CD14-positive monocyte (primary cell): ENCODE measurements at places on chromosomes 11 and 22. TPM values are rescaled to one million over a fixed set of nuclear protein-coding genes. Genes with fewer than 3 reads are reported as not detected.

GRCh38 chr22:48574776-48575617, 1252.7 kb downstream of the BRD1 start:
- no peaks in the 10 kb centered on the region for H3K36me3 ChIP-seq
- H3K27me3 ChIP-seq: peaks cover 24% of the 10 kb centered on the region
- no peak for DNase-seq
- no peak overlapping the region for H3K4me3 ChIP-seq

GRCh38 chr11:1783725-1784529, 20.2 kb upstream of the CTSD start:
- DNase-seq: peak; percentile 10
- peaks cover 80% of the 10 kb centered on the region for H3K4me1 ChIP-seq
- no peaks in the 10 kb centered on the region for H3K36me3 ChIP-seq
- H3K27ac ChIP-seq: peak overlapping the region; percentile 99
- H3K4me3 ChIP-seq: no peak overlapping the region

DNA sequence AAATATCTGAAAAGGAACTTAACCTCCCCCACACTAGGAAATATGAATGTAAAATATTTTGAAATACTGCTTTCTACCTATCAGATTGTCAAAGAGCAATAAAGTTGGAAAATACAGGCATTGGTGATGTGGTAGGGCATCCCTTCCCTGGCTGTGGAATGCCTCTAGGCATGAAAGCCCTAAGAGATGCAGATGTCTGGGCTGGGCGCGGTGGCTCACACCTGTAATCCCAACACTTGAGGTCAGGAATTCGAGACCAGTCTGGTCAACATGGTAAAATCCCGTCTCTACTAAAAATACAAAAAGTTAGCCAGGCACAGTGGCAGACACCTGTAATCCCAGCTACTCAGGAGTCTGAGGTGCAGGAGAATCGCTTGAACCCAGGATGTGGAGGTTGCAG, 22.0 kb downstream of the ARAP1 start:
- H3K27ac ChIP-seq: peak overlapping the region; percentile 77
- H3K4me3 ChIP-seq: no peak overlapping the region
- H3K36me3 ChIP-seq: peaks cover 89% of the 10 kb centered on the region
- H3K27me3 ChIP-seq: no peaks in the 10 kb centered on the region
- H3K4me1 ChIP-seq: peaks cover 95% of the 10 kb centered on the region

DNA sequence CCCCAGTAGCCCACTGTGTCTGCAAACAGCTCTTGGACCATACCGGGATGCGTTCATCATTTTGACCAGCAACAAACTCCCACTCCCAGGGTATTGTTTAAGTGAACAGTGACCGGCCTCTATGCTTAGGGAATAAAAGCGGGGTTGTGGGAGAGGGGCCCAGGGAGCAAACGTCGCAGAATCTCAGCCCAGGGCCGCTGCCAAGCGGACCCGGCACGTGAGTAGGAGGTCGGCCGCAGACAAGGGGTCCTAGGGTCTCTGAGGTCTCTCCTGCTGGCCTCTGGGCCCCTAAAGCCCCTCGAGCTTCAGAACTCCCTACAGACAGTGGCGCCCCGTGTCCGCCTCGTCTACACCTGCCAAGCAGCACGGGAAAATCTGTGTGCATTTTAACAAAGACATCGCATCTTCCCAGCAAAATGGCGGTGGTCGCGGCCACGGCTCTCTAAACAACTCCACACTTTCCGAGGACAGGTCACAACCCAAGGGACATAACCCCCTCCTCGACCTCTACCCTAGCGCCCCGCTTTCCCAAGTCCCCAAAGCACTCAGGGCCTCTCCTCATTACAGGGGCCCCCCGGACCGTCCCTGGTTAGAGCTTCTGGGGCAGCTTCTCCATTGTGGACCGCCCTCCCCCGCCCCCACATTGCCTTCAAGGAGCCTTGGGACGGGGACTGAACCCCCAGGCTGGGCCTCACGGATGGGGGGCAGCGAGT, 3.9 kb upstream of the GCAT start:
- H3K27ac ChIP-seq: no peak overlapping the region
- peaks cover 60% of the 10 kb centered on the region for H3K4me1 ChIP-seq
- peak overlapping the region; percentile 79 for H3K4me3 ChIP-seq

- H3K27ac ChIP-seq: no peak overlapping the region
- no peaks in the 10 kb centered on the region for H3K36me3 ChIP-seq
- H3K4me3 ChIP-seq: no peak overlapping the region
- peaks cover 32% of the 10 kb centered on the region for H3K4me1 ChIP-seq
Observed at GRCh38 chr22:38208551-38208968, 6.8 kb downstream of the MAFF start.

DNA sequence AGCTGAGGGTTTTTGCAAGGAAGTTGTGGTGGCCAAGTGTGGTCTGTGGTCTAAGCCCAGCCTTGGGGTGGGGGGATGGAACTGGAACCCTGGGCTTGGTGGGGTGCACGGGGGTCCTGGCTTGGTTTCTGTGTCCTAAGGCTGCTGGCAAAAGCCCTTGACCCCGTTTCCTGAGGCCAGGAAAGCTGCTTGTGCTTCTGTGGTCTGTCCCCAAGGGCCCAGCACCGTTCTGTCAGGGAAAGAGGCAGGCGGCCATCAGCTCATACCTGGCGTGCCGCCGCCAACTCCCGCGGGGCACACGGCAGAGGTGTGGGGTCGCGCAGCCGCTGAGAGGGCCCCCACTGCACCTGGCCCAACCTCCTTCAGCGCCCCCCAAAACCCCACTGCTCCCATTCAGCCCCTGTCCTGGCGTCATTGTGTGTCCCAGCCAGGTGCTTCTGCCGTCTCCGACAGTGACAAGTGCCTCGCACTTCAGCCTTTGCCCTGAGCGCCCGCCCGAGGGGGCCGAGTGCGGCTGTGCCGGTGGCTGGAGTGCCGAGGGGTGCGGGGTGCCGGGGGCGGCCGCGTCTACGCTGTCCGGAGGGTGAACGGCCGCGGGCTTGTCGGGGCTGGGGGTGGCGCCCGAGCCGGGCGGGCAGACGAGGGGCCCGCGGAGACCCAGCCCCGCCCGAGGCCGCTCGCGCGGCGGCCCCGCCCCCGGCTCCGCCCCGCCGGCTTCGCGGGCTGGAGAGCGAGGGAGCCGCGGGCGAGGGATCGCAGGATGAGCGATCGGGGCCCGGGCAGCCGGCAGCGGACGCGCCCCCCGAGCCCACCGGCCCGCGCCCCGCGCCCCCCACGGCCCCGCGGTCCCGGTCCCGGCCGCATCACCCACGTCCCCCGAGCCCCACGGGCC, at the start of gene CNIH2:
CNIH2 (plus strand) TSS at position 705 of the 892 bp plus-strand sequence. CDS start 282 bp downstream, outside the sequence.
- H3K27me3 ChIP-seq: peaks cover 23% of the 10 kb centered on the region
- DNase-seq: no peak
- H3K4me1 ChIP-seq: peaks cover 7% of the 10 kb centered on the region
- H3K4me3 ChIP-seq: peak within 1 kb of the TSS; percentile 46
- H3K36me3 ChIP-seq: peaks cover 38% of the 10 kb centered on the region

GRCh38 chr11:130359419-130359818, 44.7 kb upstream of the ZBTB44 start:
- no peaks in the 10 kb centered on the region for H3K4me1 ChIP-seq
- no peaks in the 10 kb centered on the region for H3K36me3 ChIP-seq
- no peak overlapping the region for H3K27ac ChIP-seq

DNA sequence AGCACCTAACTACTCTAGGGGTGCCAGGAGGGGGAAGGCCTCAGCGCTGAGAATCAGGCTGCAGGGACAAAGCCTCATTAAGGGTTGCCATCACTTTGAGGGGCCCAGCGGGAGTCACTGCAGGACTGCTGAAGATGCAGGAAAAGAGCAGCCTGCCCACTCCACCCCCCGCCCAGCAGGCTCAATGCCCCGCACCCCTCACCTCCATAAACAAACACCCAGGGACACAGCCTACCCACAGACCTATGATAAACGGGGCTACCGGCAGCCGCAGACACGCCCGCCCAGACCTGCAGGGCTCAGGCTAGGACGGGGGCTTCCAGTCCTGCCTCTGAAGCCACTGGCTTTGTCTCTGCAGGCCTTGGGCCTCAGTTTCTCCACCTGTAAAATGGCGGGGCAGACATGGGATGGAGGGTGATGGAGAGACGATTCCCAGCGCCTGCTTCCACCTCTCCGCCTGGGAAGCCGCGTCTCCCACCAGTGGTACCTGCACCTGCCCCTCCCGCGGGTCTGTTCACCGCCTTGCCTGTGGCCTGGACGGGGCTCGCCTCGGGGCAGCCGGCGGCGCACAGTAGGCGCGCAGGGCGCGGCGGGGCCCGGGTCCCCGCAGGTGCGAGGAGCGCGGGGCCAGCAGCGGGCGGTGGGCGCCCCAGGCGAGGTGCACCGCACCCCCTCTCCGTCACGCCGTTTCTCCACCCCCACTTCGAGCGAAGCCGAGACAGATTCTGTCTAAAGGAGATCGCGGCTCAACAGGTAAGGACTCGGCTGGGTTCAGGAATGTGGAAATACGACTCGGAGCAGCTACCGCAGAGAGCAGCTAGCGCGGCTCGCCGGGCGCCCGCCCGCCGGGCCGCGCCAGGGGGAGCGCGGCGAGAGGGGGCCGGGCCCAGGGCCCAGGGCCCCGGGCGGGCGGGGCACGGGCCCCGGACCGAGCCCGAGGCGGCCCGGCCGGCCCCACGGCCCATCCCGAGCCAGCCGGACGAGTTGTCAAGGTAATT, 1.5 kb downstream of the WNT7B start:
- no peaks in the 10 kb centered on the region for H3K36me3 ChIP-seq
- DNase-seq: no peak
- peaks cover 15% of the 10 kb centered on the region for H3K4me1 ChIP-seq
- H3K4me3 ChIP-seq: no peak overlapping the region
- H3K27me3 ChIP-seq: peaks cover 69% of the 10 kb centered on the region

GRCh38 chr22:36009085-36009484, 19.5 kb downstream of the RBFOX2 start:
- no peak overlapping the region for H3K4me3 ChIP-seq
- no peaks in the 10 kb centered on the region for H3K27me3 ChIP-seq
- no peaks in the 10 kb centered on the region for H3K36me3 ChIP-seq
- no peak for DNase-seq
- no peak overlapping the region for H3K27ac ChIP-seq

GRCh38 chr11:87961606-87962005, 213.6 kb downstream of the RAB38 start:
- H3K36me3 ChIP-seq: no peaks in the 10 kb centered on the region
- H3K4me3 ChIP-seq: no peak overlapping the region
- H3K4me1 ChIP-seq: no peaks in the 10 kb centered on the region

- no peaks in the 10 kb centered on the region for H3K27me3 ChIP-seq
- no peak overlapping the region for H3K27ac ChIP-seq
- no peak for DNase-seq
- H3K4me1 ChIP-seq: no peaks in the 10 kb centered on the region
Observed at GRCh38 chr22:44782363-44782963, 30.1 kb downstream of the ARHGAP8 start.

DNA sequence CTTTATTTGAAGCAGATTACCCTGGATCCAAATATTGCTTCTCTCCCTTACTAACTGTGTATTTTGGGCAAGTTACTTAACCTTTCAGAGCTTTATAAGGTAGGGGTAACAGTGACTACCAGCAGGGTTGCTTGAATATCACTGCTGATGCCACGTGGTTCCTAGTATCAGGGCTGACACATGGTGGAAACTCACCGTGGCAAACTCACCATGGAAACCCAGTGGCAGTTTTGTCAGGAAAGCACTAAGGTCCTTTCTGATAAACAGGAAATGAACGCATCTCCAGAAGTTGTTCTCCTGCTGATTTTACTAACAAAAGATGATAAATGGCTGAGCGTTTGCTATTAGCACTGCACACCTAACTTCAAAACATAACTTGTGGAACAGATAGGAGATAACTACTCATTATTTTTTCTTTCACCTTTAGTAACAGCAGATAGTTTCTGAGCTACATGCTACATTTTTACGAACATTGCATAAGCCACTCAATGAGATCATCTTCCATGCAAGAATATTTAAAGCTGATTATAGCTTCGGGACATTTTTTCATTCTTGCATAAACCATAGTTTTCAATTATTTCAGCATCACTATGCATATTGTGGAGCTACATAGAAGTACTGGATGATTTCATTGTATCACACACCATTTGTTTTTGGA, 59.7 kb upstream of the RAG2 start:
- H3K36me3 ChIP-seq: peaks cover 4% of the 10 kb centered on the region
- H3K27ac ChIP-seq: no peak overlapping the region
- no peaks in the 10 kb centered on the region for H3K27me3 ChIP-seq
- no peak overlapping the region for H3K4me3 ChIP-seq
- no peak for DNase-seq

- no peaks in the 10 kb centered on the region for H3K36me3 ChIP-seq
- no peak for DNase-seq
Observed at GRCh38 chr11:31492320-31492913, 17.0 kb downstream of the IMMP1L start.

SLC22A8 gene
- polyA plus RNA-seq: not detected

MAJIN gene
- not detected for polyA plus RNA-seq

OR6A2 gene
- polyA plus RNA-seq: not detected in 2 replicates

TBX10 gene
- polyA plus RNA-seq: not detected in 2 replicates

RAB36 gene
- 0.46 and 0.49 TPM in 2 replicates for polyA plus RNA-seq

APOBEC3A gene
- 233 TPM for polyA plus RNA-seq

KRTAP5-9 gene
- polyA plus RNA-seq: 0.17 and 0.29 TPM in 2 replicates

RIMBP3C gene
- 0.05 and 0.13 TPM in 2 replicates for polyA plus RNA-seq

TSPO gene
- 2,230 TPM for polyA plus RNA-seq

HBB gene
- 2.6 and 3.0 TPM in 2 replicates for polyA plus RNA-seq

APBB1 gene
- polyA plus RNA-seq: 2.5 TPM

ART1 gene
- not detected for polyA plus RNA-seq

RHBDD3 gene
- polyA plus RNA-seq: 4.0 TPM

CRYBA4 gene
- polyA plus RNA-seq: not detected

USH1C gene
- not detected in 2 replicates for polyA plus RNA-seq

CD82 gene
- 40.8 and 51.2 TPM in 2 replicates for polyA plus RNA-seq

CYP2D6 gene
- not detected for polyA plus RNA-seq

RBM7 gene
- polyA plus RNA-seq: 36.3 TPM
